ENCODE measurements at places on chromosomes 16 and 17. TPM values are rescaled to one million over a fixed set of nuclear protein-coding genes. Genes with fewer than 3 reads are reported as not detected.

PYDC1 gene
- not detected for total RNA-seq

TMEM204 gene
- total RNA-seq: 23.7 TPM

ABCA8 gene
- total RNA-seq: not detected

SNAI3 gene
- 2.4 TPM for total RNA-seq

ITGB4 gene
- 2.7 TPM for total RNA-seq

CHAD gene
- total RNA-seq: not detected

KRT31 gene
- not detected for total RNA-seq

SPNS2 gene
- total RNA-seq: 0.17 TPM

NPB gene
- 0.31 TPM for total RNA-seq

RAB40B gene
- 5.2 TPM for total RNA-seq

OTOP3 gene
- total RNA-seq: not detected

ADAP2 gene
- 0.75 TPM for total RNA-seq

NOG gene
- total RNA-seq: not detected

SYT17 gene
- 0.54 TPM for total RNA-seq

B4GALNT2 gene
- 0.05 TPM for total RNA-seq

CD300C gene
- total RNA-seq: 0.41 TPM

MT3 gene
- total RNA-seq: 1.9 TPM

ARMC5 gene
- 11.2 TPM for total RNA-seq

C17orf58 gene
- total RNA-seq: 24.9 TPM

CCR7 gene
- total RNA-seq: 166 TPM

DPEP3 gene
- not detected for total RNA-seq

KRT20 gene
- total RNA-seq: not detected

ADAD2 gene
- not detected for total RNA-seq

PDE6G gene
- total RNA-seq: 8.7 TPM

ZNF785 gene
- 19.2 TPM for total RNA-seq

SMG1 gene
- total RNA-seq: 150 TPM

LPO gene
- total RNA-seq: not detected

MMP2 gene
- not detected for total RNA-seq

SMG6 gene
- total RNA-seq: 35.3 TPM

MFAP4 gene
- total RNA-seq: not detected

ABCC12 gene
- total RNA-seq: not detected

SOST gene
- not detected for total RNA-seq

TM4SF5 gene
- total RNA-seq: not detected

SLC7A6OS gene
- 27.6 TPM for total RNA-seq

GNAO1 gene
- total RNA-seq: 2.0 TPM

BTBD17 gene
- not detected for total RNA-seq
